Activated naive CD4-positive, alpha-beta T cell (primary cell): ENCODE measurements at places on chromosomes 11 and 22.

DNA sequence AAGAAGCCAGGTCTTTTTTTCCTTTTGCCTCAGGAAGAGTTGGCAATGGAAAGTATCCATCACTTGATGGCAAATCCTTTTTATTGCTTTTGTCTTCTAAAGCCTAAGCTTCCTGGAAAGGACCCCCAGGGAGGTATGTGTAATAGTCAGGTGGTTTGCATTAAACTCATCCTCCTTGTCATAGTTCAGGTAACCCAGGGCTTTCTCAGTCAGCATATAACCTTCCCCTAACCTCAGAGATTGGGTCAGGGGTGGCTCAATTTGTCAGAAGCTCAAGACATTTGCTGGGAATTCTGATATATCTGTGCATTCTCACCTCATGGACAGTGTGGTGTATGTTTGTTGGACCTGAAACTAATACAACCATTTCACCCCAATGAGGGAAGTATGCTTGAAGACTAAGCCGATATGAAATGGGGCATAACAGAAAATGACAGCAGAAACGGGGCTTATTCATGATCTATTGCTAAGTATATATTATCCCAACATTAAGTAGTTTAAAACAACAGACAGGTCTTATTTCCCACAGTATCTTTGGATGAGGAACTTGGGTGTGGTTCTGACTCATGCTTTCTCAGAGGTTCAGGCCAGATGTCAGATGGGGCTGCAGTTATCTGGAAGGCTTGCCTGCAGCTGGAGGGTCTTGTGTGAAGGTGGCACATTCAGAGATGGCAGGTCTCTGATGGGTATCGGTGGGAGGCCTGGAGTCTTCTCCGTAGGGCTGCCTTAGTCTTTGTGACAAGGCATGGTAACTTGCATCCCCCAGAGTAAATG, 135.8 kb upstream of the SPON1 start:
- no peak for DNase-seq

DNA sequence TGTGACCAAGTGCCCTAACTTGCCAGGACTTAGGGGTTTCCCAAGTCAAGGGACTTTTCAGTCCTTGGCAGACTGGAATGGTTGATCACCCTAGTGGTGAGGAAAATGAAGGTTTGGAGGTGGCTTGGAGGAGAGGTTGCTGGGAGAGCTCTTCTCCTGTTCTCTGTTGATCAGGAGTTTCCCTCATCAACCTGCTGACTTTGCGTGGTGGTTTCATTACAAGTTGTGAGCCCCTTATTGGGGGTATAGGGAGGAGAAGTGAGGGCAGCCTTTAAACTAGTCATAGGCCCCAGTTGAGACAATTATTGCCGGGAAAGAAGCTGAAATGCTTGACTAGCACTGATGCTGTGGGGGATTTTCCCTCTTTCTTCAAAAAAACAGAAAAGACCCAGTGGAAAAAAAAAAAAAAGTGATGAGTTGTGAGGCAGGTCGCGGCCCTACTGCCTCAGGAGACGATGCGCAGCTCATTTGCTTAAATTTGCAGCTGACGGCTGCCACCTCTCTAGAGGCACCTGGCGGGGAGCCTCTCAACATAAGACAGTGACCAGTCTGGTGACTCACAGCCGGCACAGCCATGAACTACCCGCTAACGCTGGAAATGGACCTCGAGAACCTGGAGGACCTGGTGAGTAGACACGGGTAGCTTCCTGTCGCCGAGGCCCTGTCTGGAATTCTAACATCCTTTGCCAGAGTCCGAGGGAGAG, at the start of gene CXCR5:
CXCR5 (plus strand) TSS at position 525 of the 704 bp plus-strand sequence; CDS start at position 575, 50 bp downstream.
- no peak for DNase-seq

GRCh38 chr11:118052581-118053206, 24.2 kb upstream of the TMPRSS4 start:
- no peak for DNase-seq

DNA sequence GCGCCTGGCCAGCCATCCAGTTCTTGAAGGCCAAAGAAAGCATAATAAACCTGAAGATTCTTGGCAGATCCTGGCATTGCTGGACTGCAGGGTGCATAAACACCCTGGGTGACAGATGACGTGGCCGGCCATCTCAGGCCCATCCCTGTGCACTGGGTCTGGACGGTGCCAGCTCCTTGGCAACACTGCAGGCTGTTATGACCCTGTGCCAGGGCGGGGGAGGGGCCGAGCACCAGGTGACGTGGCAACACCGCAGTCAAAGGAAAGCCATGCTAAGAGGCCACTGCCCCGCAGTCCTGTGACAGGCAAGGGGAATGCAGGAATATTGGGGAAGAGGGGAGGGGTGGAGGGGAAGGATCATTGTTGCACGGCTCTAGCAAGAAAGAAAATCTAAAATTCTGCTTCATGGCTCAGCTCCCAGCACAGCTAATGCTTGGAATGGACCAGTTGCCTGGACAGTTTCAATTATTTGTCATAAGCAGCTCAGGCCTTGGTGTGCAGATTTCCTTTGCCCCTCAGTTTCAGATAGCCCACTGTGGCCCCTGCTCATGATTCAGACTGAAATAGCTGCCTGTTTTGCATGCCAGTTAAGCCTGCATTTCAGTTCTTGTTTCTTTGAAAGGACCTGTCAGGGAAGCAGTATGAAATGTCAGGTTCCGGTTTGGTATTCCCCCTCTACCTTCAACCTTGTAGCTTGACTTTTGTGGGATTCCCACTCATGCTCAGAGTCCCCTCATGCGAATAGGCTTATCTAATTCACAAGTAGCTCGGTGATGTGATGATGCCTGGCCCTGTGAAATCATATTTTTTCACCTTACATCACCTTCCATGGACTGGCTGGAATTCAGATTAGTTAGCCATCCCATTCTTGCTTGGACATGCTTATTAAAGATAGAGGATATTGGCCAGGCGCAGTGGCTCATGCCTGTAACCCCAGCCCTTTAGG, 29.7 kb upstream of the DDX6 start:
- no peak for DNase-seq

GRCh38 chr22:42972649-42973535, 42.1 kb downstream of the PACSIN2 start:
- DNase-seq, result no peak

DNA sequence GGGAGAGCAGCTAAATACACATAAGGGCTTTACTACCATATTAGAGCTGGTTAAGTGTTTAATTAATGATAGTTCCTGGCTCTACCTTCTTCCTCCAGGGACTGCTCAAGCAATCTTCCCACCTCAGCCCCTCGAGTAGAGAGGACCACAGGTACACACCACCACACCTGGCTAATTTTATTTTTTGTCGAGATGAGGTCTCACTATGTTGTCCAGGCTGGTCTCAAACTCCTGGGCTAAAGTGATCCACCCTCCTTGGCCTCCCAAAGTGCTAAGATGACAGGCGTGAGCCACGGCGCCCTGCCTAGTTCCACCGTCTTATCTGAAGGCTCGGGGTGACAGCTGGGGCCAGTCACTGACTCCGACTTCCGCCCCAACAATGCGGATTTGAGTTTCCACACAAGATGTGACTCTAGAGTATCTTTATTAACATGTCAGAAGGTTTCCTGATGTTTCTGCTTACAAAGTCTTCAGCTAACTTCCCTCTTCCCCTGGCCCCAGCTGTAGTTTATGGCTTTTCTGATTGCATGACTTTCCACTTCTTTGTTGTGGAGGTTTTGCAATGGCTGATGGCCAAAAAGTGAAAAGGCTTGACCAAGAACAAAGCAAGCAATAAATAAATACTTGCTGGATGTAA, 16.8 kb downstream of the TPST2 start:
- DNase-seq, result no peak

- DNase-seq, result no peak
These were observed 78.4 kb upstream of the TP53I11 start for GRCh38 chr11:45028911-45029682.
